ENCODE measurements at places on chromosomes 6 and 20.

GRCh38 chr6:99254616-99255550 lies 94.6 kb downstream of the FAXC start:
- no peak for DNase-seq

DNA sequence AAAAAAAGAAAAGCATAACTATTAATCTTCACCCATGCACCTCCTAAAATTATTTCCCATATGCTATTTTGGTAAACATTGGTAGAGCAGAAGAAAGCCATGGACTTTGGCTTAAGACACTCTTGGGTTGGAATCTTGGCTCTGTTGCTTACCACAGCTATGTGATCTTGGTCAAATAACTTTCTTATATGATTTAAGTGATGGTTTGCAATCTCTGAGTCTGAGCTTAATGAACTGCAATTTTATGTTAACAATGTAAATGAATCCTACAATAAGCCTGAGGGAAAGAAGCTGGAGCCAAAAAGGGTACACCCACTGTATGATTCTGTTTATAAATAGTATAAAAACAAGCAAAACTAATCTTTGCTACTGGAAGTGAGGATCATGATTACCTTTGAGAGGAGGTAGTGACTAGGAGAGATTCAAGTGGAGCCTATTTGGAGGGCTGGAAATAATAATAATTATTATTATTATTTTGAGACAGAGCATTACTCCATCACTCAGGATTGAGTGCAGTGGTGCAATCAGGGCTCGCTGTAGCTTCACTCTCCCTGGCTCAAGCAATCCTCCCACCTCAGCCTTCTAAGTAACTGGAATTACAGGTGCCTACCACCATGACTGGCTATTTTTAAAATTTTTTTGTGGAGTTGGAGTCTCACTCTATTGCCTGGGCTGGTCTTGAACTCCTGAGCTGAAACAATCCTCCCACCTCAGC lies 34.5 kb downstream of the ABRACL start:
- no peak for DNase-seq

DNA sequence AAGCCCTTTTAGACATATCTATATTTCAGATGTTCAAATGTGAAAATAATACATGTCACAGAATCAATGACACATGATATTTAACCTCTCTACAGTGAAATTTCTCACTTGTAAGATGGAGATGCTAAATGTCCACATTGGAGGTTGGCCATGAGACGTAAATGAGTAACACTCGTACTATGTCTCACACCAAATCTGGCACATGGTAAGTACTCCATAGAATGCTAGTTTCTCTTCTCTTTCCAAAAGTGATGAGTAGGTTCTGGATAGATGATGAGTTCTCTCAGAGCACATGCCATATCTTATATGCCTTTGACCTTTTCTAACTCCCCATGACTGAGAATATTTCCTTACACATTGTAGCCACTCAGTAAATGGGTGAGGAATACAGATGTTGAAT lies 17.7 kb downstream of the GFOD1 start:
- DNase-seq: no peak

DNA sequence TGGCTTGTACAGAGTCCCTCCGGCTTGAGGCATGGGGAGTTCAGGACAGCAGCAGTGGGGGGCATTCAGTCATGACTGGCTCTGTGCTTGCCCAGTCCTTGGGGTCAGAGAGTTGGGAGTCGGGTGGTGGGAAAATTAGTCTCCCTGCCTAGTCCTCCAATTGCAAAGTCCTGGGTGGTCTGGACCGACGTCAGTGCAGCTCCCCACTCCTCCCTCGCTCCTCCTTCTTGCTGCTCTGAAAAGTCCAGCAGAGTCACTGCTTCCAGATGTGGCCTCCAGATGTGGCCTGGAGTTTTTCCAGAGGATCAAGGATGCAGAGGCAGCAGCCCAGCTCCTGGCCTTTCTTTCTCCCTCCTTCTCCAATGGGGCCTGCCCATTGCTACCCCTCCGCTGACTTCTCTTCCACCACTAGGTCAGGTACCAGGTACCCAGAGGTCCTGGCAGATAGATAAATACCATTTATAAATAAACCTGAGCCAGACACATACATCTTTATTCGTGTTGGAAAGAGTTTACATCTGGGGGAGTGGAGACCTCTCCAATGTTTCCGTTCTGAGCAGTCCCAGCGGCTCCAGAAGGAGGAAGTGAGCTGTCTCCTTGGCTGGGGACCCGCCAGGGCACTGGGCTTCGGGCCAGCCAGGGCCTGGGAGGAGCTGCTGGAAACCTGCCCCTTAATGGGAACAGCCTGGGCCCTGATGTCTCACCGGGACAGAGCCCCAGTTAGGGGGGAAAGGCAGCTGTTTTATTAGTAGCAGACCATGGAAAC lies 49.0 kb upstream of the RNF24 start:
- no peak for DNase-seq

DNA sequence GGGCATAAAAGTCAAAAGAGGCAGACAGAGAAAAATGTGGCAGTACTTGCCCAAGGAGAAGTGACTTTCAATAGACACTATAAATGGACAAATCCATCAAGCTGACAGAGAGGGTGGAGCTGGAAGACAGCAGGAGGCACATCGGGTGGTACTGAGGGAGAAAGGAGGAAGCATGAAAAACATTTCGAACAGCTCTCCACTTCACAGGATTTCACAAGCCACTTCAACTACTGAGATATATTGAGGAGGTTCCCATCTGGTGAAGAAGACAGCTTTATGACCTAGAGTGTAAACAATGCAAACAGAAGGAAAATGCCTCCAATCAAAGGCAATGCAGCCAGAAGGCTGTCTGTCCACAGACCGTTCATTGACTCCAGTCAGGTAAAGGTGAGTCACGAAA lies 259.4 kb upstream of the ECI2 start:
- DNase-seq: no peak

DNA sequence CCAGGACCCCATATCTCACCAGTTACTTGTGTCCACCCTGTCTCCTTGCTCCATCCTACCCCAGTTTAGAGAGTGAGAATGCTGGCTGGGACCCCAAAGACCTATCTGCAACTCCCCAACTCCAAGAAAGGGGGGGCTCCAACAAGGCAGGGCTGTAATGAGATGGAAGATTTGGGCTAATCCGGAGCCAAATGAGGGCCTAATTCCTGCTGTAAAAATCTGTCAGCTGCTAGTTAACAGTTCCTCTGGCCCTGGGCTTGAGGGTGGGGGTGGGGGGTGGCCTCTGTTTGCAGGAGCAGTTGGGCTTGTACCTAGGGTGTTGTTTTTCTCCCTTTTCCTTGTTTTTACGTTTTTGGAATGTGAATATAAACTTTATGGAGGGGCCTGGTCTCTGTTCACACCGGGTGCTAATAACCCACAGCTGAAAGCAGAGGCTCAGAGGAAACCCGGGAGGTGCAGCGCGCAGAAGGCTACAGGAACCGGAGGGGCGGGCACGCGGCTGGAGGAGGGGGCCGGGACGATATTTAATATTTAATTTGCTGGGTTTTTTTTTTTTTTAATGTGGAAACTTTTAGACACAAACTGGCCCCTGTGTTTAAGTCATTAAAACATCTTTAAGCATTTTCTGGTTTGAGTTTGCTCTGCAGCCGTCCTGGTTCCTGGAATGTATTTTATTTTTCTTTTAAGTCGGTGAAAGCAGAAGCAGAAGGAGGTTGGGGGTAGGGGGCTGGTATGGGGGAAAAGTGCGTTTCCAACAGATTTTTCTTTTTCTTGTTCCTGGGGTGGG lies 70.7 kb downstream of the NCR2 start:
- no peak for DNase-seq

GRCh38 chr20:35883336-35883777 lies 70.9 kb downstream of the SCAND1 start:
- DNase-seq: no peak

- no peak for DNase-seq
These were observed 266.5 kb upstream of the QKI start for GRCh38 chr6:163147994-163148393.

GRCh38 chr6:169160855-169161560 lies 92.6 kb downstream of the THBS2 start:
- no peak for DNase-seq

- no peak for DNase-seq
These were observed 7.8 kb downstream of the QRSL1 start for GRCh38 chr6:106637051-106637716.

DNA sequence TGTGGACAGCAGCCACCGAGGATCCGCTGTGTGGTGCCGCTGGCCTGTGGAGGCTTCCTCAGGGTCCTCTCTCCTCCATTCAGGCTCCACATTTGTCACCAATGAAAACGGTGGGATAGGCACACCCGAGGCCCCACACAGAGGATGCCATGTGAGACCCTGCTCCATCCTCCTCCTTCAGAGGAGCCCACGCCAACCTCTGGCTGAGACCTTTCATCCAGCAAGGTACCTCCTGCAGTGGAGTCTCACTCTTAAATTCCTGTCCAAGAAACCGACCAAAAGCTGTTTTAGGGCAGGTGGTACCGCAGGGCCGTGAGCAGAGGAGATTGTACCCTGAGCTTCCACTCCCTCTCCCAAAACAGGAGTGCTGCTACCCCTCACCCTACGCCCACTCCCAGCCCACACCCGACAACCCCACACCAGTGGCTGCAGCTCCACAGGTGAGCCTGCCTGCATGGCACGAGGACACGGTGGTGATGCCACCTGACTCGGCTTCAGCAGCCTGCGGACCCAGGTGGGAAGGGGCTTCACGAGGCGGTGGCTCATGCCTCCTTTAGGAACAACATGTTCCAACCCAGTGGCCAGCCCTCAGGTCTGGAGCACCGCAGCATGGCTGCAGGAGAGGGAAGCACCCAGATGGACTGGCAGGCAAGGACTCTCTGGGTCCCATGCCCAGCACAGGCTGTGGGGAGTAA lies 237.6 kb upstream of the AFDN start:
- no peak for DNase-seq

DNA sequence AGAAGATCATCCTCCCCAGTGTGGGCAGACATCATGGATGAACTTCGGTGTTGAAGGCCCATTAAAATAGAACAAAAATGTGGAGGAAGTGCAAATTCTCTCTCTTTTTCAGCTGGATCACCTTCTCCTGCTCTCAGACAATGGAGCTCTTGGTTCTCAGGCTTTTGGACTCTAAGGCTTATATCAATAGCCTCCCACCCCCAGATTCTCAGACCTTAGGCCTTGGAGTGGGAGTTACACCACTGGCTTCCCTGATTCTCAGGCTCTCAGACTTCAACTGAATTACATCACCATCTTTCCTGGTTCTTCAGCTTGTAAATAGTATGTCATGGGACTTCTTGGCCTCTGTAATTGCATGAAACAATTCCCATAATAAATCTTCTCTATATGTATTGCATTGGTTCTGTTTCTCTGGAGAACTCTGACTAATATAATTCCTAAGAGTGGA lies 36.6 kb downstream of the NSFL1C start:
- DNase-seq: no peak

GRCh38 chr20:4560667-4561066 lies 161.0 kb upstream of the PRND start:
- no peak for DNase-seq

DNA sequence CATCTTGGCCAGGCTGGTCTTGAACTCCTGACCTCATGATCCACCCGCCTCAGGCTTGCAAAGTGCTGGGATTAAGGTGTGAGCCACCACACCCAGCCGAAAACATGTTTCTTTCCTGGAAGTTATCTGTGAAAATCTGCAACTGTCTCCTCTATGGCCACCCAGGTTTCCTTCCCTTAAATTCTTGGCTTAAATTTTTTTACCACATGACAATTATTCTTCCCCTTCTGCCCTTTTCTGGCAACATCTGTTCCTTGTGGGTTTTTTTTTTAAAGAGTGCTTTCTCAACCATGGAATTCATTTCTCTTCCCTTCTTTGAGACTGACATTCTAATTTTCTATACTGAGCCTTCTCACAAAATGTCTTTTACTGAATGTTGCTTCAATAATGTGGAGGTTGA lies 59.6 kb downstream of the DOK5 start:
- DNase-seq: no peak

DNA sequence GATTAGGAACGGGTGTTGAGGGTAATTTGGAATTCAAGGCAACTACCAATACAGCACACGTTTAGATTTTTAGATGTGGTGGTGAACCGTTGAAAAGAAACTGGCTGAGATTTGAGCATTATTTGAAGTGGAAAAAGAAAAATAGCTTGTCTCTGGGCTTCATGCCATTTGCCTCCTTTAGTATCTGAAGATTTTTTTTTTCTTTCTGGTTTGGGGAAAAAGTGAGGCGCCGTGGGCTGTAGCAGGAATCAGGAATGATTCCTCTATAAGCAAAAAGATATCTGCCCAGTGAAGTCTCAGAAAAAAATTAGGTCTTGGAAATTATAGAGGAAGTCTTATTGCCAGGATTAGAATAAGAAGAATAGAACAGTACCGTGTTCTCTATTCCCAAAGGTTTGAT lies 88.5 kb downstream of the RPS12 start:
- DNase-seq: no peak

DNA sequence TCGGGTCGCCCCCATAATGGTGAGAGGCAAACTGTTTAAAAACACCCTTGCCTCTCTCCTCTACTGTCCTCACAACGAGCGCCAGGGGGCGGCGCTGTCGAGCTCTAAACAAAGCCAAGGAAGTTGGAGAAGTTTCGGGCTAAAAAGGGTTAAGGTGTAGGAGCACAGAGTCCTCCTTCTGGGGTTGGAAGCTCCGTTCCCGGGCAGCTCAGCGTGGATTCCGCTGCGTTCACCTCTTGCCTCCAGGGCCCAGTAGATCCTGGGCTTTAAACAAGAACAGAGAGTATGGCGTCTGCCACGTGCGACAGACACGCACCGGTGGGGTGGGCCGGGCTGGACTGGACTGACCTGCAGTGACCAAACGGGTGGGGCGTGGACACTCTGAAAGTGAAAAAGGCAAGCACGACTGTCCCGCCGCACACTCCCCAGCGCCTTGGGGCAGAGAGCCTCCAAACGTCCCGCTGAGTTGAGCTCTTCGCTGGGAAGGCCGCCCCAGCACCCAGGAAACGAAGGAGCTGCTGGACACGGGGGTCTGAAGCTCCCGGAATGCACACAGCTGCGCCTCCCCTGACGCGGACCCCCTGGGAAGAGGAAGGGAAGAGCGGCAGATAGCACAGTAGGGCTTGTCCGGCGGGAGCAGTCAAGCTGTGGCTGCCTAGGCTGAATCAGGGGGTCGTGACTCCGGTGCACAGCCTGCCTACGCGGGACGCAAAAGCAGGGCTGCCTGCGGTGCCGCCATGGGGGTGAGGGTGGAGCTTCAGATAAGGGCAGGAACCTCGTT lies 1.6 kb upstream of the THBD start:
- no peak for DNase-seq

GRCh38 chr6:111985202-111985731 lies 68.6 kb upstream of the CCN6 start:
- DNase-seq: no peak

- no peak for DNase-seq
These were observed 29.3 kb downstream of the CST8 start for GRCh38 chr20:23520185-23520584.

DNA sequence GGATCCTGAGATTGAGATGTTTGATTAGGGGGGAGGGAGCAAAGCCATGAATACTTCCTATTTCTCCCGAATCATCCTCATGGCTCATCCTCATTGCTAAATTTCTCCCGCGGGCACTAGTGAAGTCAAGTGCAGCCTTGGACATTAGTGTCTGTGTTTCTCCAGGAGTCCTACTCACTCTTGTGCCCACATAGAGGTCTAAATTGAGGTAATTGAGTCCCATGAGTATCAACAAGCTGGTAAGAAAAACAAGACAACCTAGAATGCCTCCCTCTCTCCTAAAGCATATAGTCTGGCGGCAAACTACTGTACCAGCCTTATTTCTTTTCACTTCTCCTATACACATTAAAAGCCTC lies 420 bp downstream of the CENPQ start:
- no peak for DNase-seq

All from activated T-helper 9 cell treated with anti-CD3 and anti-CD28 coated beads, Interleukin-2, amount 50 U/mL, for 16 hours (primary cell).